Activated CD8-positive, alpha-beta T cell treated with anti-CD3 and anti-CD28 coated beads for 36 hours (primary cell): ENCODE measurements at places on chromosomes 7 and 10. TPM values are rescaled to one million over a fixed set of nuclear protein-coding genes. Genes with fewer than 3 reads are reported as not detected.

DNA sequence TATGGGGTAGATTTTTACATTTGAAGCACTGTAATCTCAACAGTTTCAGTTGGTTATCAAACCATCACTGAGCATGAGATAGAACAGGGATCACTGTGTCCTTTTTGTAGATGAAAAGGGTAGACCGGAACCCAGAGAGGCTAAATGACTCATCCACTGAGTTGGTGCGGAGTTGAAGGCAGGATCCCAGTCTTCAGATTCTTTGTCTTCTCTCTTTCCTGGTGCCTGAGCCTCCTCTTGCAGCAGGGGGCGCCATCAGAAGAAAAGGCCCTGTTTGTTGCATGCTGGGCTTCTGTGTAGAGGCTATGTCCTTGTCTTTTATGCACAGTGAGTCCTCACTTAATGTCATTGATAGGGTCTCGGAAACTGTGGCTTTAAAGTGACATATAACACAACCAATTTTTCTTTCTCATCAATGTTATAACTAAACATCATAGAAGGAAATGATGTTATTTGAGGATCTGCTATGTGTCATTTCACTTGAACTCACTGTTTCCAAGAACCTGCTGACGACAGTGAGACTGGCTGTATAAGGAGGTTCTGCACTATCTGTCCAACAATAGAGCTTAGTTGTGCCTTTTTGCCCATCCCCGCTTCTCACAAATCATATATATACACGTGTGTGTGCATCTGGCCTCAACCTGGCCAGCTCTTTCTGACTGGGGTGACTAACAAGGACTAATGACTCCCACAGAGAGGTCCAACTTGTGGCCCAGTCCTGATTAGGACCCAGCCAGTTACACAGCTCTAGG, 14.3 kb downstream of the ZNF282 start:
- H3K27ac ChIP-seq, result peak overlapping the region; percentile 91
- H3K4me1 ChIP-seq, result peaks cover 20% of the 10 kb centered on the region
- no peaks in the 10 kb centered on the region for H3K27me3 ChIP-seq
- DNase-seq, result peak; percentile 90
- no peak overlapping the region for H3K4me3 ChIP-seq

Gene GIMAP5
- total RNA-seq, result 37.6 TPM

Gene TEX36
- total RNA-seq, result not detected

DNA sequence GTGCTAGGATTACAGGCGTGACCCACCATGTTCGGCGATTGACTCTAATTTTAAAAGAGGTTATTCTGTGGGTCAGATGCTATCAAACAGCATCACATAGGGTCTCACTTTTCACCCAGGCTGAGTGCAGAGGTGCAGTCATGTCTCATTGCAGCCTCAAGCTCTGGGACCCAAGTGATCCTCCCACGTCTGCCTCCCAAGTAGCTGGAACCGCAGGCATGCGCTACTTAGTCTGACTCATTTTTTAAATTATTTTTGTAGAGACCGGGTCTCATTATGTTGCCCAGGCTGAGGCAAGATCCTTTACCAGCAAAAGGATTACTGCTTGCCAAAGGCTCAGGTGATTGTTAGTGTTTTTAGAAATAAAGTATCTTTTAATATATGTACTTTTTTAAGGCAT, 42.9 kb upstream of the STOX1 start:
- H3K4me1 ChIP-seq, result no peaks in the 10 kb centered on the region
- peaks cover 45% of the 10 kb centered on the region for H3K36me3 ChIP-seq
- DNase-seq, result no peak

Gene GPR146
- 5.6 TPM for total RNA-seq

DNA sequence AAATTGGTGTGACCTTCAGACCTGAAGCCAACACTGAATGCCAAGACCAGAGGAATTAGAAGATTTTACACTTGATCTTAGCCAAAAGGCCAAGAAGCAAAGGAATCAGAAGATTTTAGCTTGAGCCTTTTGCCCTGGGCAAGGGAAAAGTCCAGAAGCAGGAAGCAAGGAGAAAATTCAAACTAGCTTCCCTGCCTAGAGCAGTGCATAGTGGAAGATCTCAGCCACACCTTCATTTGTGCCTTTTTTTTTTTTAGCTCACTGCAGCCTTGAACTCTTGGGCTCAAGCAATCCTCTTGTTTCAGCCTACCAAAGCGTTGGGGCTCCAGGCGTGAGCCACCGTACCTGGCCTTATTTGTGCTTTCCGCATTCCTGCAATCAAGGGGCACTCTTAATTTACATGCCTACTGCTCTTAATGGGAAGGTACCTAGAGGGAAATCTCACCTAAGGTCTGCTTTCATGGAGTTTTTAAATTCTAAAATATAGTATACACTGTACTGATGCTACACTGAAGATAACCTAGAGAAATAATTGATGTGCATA, 8.3 kb upstream of the PIP4K2A start:
- DNase-seq, result no peak
- no peak overlapping the region for H3K27ac ChIP-seq
- no peak overlapping the region for H3K4me3 ChIP-seq
- H3K4me1 ChIP-seq, result peaks cover 25% of the 10 kb centered on the region
- H3K27me3 ChIP-seq, result no peaks in the 10 kb centered on the region

DNA sequence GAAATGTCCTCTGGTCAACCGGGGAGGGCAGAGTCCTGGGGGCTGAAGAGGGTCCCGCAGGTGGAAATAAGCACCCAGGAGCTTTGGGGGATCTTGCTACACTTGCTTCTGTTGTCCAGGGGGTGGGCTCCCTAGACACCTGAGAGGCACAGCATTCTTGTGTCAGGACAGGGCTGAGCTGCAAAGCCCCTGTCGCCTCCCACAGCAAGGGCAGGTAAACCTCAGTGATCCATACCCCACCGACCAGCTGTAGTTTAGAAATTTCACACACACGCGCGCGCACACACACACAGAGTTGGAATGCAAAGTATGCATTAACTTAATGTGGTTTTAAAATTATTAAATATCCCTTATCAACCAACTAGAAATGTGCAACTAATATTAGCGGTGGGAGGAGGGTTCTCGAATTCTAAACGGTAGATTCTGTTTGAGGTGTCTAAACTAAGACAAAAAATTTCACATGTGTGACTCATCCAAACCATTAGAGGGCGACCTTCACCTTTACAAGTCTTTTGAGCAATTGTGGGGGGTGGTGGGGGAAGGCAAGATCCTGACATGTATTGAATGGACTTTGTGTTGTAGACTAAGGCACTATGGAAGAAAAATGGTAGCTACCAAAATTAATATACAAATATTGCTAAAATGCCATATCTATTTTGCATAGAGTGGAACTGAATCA, 34.3 kb upstream of the PTF1A start:
- H3K27me3 ChIP-seq, result peaks cover 22% of the 10 kb centered on the region
- no peak overlapping the region for H3K4me3 ChIP-seq
- peaks cover 3% of the 10 kb centered on the region for H3K4me1 ChIP-seq
- DNase-seq, result peak; percentile 29
- no peaks in the 10 kb centered on the region for H3K36me3 ChIP-seq
- H3K27ac ChIP-seq, result no peak overlapping the region

Gene AFAP1L2
- 4.9 TPM for total RNA-seq

DNA sequence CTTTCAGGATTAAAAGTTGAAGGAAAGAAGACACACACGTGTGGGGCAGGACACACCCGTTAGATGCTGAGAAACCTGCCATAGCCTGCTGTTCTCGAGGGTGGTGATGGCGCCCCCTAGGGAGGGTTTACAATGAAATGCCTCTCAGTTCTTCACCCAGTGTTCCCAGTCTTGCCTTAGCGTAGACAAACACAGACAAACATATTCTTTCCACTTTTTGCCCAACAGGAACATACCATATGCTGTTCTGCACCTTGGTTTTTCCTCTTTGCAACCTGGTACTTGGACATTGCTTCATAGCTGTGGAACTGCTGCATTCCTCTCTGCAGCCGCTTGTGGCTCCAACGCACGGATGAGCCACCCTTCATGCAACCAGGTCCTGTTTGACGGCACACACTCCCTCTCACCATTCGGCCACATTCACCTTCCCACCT, 23.3 kb upstream of the HSPA12A start:
- no peak overlapping the region for H3K27ac ChIP-seq
- DNase-seq, result peak; percentile 68
- no peaks in the 10 kb centered on the region for H3K36me3 ChIP-seq
- no peaks in the 10 kb centered on the region for H3K4me1 ChIP-seq
- no peak overlapping the region for H3K4me3 ChIP-seq

- H3K27me3 ChIP-seq, result peaks cover 20% of the 10 kb centered on the region
- no peaks in the 10 kb centered on the region for H3K36me3 ChIP-seq
- no peak overlapping the region for H3K27ac ChIP-seq
- peaks cover 7% of the 10 kb centered on the region for H3K4me1 ChIP-seq
- H3K4me3 ChIP-seq, result no peak overlapping the region
- no peak for DNase-seq
Observed at GRCh38 chr10:43260911-43261577, 5.8 kb downstream of the RASGEF1A start.

- no peak for DNase-seq
- H3K4me1 ChIP-seq, result no peaks in the 10 kb centered on the region
- no peak overlapping the region for H3K4me3 ChIP-seq
- H3K27ac ChIP-seq, result no peak overlapping the region
- H3K36me3 ChIP-seq, result no peaks in the 10 kb centered on the region
Observed at GRCh38 chr7:32177232-32177631, 107.0 kb upstream of the PDE1C start.

DNA sequence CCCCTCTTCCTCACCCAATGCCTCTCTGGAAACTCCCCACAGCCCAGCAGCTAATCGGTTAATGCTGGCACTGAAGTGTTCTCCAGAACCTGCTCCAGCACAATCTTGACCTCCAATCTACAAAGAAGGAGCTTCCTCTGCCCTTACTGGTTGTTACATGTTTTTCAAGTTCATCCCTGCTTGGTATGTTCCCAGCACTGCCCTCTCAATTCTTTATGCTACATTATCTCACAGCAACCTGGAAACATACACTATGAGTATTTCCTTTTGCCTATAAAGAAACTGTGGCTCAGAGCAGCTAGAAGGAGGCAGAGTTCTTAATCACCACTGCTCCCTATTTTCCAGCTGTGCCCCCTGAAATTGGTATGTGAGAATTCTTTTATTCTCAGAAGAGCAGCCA, 84.1 kb upstream of the KMT2E start:
- no peak overlapping the region for H3K27ac ChIP-seq
- H3K36me3 ChIP-seq, result no peaks in the 10 kb centered on the region
- DNase-seq, result no peak

Gene STEAP1
- 0.27 TPM for total RNA-seq

DNA sequence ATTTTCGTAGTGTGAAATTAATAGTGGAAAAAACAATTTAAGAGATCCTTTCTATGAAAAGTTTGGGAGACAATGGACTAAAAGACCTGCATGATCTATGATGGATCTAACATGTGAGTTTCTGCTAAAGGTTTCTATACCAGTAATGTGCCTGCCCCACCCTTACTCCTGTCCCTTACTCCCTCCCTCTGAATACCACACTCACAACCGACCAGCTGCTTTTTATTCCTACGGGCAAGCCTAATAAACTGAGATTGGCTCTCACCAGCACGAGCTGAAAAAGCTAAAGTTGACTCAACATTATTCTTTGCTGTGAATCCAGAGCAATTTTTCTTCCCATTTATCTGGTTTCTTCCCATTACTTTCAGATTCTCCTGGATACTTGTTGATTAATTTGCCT, 17.8 kb upstream of the REEP3 start:
- H3K4me3 ChIP-seq, result no peak overlapping the region
- no peak for DNase-seq
- H3K36me3 ChIP-seq, result peaks cover 7% of the 10 kb centered on the region
- no peaks in the 10 kb centered on the region for H3K27me3 ChIP-seq
- peaks cover 13% of the 10 kb centered on the region for H3K4me1 ChIP-seq

GRCh38 chr7:78149787-78150186, 351.2 kb downstream of the PHTF2 start:
- H3K36me3 ChIP-seq, result no peaks in the 10 kb centered on the region
- peaks cover 4% of the 10 kb centered on the region for H3K27me3 ChIP-seq
- H3K4me3 ChIP-seq, result no peak overlapping the region
- DNase-seq, result no peak
- H3K4me1 ChIP-seq, result no peaks in the 10 kb centered on the region

DNA sequence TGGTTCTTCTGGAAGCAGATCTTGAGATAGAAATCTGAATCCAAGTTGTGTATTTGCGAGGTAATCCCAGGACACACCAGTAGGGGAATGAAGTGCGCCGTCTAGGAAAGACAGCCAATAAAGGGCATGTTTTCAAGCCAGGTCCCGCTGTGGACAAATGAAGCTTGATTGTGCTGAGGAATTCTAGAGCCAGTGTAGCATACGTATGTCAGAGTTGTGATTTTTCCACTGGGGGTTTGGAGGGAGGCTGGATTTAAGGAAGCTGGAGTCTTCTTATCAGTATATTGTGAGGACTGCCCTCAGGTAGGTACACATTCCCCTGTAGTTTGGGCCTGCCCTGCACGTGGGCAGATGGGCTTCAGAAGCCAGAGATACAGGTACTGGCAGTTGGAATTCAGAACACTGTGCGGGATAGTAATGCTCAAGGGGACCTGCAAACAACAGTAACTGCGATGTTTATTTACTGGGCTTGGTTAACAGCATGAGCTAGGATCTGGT, 50.9 kb downstream of the GALNT11 start:
- H3K27me3 ChIP-seq, result no peaks in the 10 kb centered on the region
- peaks cover 54% of the 10 kb centered on the region for H3K4me1 ChIP-seq
- no peak overlapping the region for H3K4me3 ChIP-seq
- DNase-seq, result peak; percentile 36
- no peak overlapping the region for H3K27ac ChIP-seq

GRCh38 chr7:14836571-14837189, 65.9 kb downstream of the DGKB start:
- H3K27me3 ChIP-seq, result no peaks in the 10 kb centered on the region
- H3K4me3 ChIP-seq, result no peak overlapping the region
- DNase-seq, result no peak
- H3K4me1 ChIP-seq, result no peaks in the 10 kb centered on the region

Gene SLC29A4
- total RNA-seq, result 2.9 TPM

- no peak overlapping the region for H3K4me3 ChIP-seq
- no peak overlapping the region for H3K27ac ChIP-seq
- H3K4me1 ChIP-seq, result no peaks in the 10 kb centered on the region
- no peaks in the 10 kb centered on the region for H3K27me3 ChIP-seq
Observed at GRCh38 chr10:120508393-120508792, 51.4 kb downstream of the PLPP4 start.

GRCh38 chr7:73758581-73759138, 11.4 kb downstream of the CLDN3 start:
- no peak for DNase-seq
- no peaks in the 10 kb centered on the region for H3K4me1 ChIP-seq
- H3K27ac ChIP-seq, result no peak overlapping the region
- H3K4me3 ChIP-seq, result no peak overlapping the region
- H3K27me3 ChIP-seq, result no peaks in the 10 kb centered on the region

- H3K36me3 ChIP-seq, result no peaks in the 10 kb centered on the region
- no peaks in the 10 kb centered on the region for H3K27me3 ChIP-seq
- H3K4me3 ChIP-seq, result no peak overlapping the region
- DNase-seq, result no peak
Observed at GRCh38 chr7:31887006-31887405, 183.2 kb downstream of the PDE1C start.

GRCh38 chr7:128030654-128031611, at the start of gene LRRC4:
TSS of gene LRRC4 (minus strand) at chr7:128031437. CDS start at chr7:128030640, 797 bp downstream.
- peaks cover 1% of the 10 kb centered on the region for H3K27me3 ChIP-seq
- H3K4me1 ChIP-seq, result peaks cover 9% of the 10 kb centered on the region
- peak within 1 kb of the TSS; percentile 70 for H3K4me3 ChIP-seq
- H3K36me3 ChIP-seq, result peaks cover 13% of the 10 kb centered on the region

Gene TMEM196
- total RNA-seq, result not detected

GRCh38 chr7:134649226-134649775, 2.6 kb downstream of the BPGM start:
- H3K27ac ChIP-seq, result no peak overlapping the region
- peaks cover 8% of the 10 kb centered on the region for H3K36me3 ChIP-seq
- H3K27me3 ChIP-seq, result no peaks in the 10 kb centered on the region
- peaks cover 45% of the 10 kb centered on the region for H3K4me1 ChIP-seq
- DNase-seq, result no peak
